Smooth muscle cell of the umbilical artery (primary cell): ENCODE measurements at places on chromosomes 11 and 22. TPM values are rescaled to one million over a fixed set of nuclear protein-coding genes. Genes with fewer than 3 reads are reported as not detected.

The CNIH2 gene
- total RNA-seq: 0.37 TPM in 1 of 2 replicates, not detected in the other

The MYOD1 gene
- total RNA-seq: not detected in 2 replicates

The CELSR1 gene
- 1.5 and 7.3 TPM in 2 replicates for total RNA-seq

The C22orf31 gene
- not detected in 2 replicates for total RNA-seq

The MS4A2 gene
- not detected in 2 replicates for total RNA-seq

The SLC22A12 gene
- not detected in 2 replicates for total RNA-seq

The PRPF19 gene
- 27.3 and 50.1 TPM in 2 replicates for total RNA-seq

The DDI1 gene
- total RNA-seq: not detected in 2 replicates

The NEU3 gene
- 6.8 and 7.5 TPM in 2 replicates for total RNA-seq

The PGR gene
- total RNA-seq: under 0.01 and 0.05 TPM in 2 replicates

The KLHDC7B gene
- 1.1 and 24.1 TPM in 2 replicates for total RNA-seq

The FGF3 gene
- not detected in 2 replicates for total RNA-seq

The PKNOX2 gene
- 1.8 TPM in 2 replicates for total RNA-seq

The PLEKHB1 gene
- 1.2 and 1.4 TPM in 2 replicates for total RNA-seq

The INPP5J gene
- 0.30 and 0.74 TPM in 2 replicates for total RNA-seq

The ME3 gene
- total RNA-seq: 16.9 and 27.4 TPM in 2 replicates

The NEFH gene
- 0.59 and 1.0 TPM in 2 replicates for total RNA-seq

The CCDC116 gene
- under 0.01 and 0.18 TPM in 2 replicates for total RNA-seq

The KDM4E gene
- total RNA-seq: not detected in 2 replicates

The HBG2 gene
- not detected in 2 replicates for total RNA-seq

The EIF3F gene
- total RNA-seq: 156 and 252 TPM in 2 replicates

The CRACR2B gene
- 0.30 and 1.2 TPM in 2 replicates for total RNA-seq

The KREMEN1 gene
- total RNA-seq: 3.4 and 4.2 TPM in 2 replicates

The CREB3L1 gene
- 61.8 and 82.1 TPM in 2 replicates for total RNA-seq

The MPPED2 gene
- total RNA-seq: not detected in 2 replicates

The LYVE1 gene
- 0.37 TPM in 1 of 2 replicates, not detected in the other for total RNA-seq

The APOBEC3G gene
- 5.0 and 7.0 TPM in 2 replicates for total RNA-seq

The PNPLA3 gene
- total RNA-seq: 5.3 and 7.5 TPM in 2 replicates

The SERHL2 gene
- total RNA-seq: 3.6 and 4.2 TPM in 2 replicates

The TMEM191C gene
- total RNA-seq: 0.30 and 1.6 TPM in 2 replicates

The ASCL2 gene
- total RNA-seq: not detected in 2 replicates

The SAAL1 gene
- total RNA-seq: 10.4 and 13.3 TPM in 2 replicates

The GAS2L1 gene
- total RNA-seq: 7.4 and 17.1 TPM in 2 replicates

The FSHB gene
- total RNA-seq: not detected in 2 replicates

The SYT13 gene
- not detected in 2 replicates for total RNA-seq

The C11orf91 gene
- total RNA-seq: not detected in 2 replicates

The TSPO gene
- 293 and 336 TPM in 2 replicates for total RNA-seq

The CCDC87 gene
- 0.32 and 0.89 TPM in 2 replicates for total RNA-seq

The EHD1 gene
- total RNA-seq: 40.4 and 211 TPM in 2 replicates
